ENCODE measurements at places on chromosomes 11 and 22.
A peak's percentile ranks its signal among the peaks of the same experiment; 100 is the strongest.

DNA sequence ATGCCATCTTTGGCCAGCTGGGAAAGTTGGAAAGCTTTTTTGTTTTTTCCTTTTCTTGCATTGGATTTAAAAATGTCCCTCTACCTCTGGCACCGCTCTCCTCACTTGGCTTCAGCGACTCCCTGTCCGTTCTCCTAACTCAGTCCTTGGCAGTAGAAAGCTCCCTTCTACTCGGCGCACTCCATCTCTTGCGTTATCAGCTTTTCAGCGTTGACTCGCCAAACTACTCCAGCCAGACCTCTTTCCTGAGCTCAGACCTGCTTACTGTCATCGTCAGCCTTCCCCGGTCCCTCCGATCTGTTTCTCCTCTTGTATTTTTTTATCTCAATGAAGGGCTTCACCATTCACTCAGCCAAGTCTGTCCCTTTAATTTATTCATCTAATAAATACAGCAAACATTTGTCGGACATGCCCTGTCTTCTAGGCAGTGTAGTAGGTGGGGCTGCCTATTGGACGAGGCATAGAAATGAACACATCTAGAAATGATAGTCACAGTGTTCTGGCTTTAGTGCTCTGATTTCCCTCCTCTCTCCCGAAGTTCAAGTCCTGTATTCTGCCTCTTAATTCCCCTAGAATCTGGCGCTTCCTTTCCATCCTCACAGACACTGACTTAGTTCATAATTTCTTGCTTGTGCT, 839 bp downstream of the CEP164 start:
- DNase-seq, result peak; percentile 33

DNA sequence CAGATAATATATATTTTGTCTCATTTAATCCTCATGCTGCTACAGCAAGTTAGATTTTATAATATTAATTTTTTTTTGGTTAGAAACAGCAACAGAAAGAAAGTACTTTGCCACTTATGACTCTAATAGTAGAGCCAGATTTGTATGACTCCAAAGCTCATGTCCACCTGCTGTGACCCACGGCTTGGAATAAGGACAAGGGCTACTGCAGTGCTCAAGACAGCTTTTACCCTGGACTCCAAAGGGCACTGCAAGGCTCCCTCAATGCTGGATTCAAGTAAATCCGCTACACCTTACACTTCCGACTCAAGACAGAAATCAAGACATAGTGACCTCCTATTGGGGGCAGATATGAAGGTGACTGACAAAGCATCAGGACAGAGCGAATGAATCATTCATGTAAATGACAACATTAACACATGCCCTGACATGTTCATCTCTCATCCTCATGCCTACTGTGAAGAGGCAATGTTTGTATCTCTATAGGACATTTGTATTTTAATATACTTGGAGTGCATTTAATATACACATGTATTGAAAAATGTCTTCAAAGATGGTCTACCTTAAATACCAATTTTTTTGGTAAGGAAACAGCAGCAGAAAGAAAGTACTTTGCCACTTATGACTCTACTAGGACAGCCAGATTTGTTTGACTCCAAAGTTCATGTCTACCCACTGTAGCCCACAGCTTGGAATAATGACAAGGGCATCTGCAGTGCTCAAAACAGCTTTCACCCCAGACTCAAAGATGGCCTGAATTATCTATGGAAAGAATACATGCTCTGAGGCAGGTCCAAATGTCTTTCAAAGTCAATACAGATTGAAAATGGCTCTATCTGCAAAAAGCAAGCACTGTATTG, 375.6 kb upstream of the CCDC90B start:
- no peak for DNase-seq

DNA sequence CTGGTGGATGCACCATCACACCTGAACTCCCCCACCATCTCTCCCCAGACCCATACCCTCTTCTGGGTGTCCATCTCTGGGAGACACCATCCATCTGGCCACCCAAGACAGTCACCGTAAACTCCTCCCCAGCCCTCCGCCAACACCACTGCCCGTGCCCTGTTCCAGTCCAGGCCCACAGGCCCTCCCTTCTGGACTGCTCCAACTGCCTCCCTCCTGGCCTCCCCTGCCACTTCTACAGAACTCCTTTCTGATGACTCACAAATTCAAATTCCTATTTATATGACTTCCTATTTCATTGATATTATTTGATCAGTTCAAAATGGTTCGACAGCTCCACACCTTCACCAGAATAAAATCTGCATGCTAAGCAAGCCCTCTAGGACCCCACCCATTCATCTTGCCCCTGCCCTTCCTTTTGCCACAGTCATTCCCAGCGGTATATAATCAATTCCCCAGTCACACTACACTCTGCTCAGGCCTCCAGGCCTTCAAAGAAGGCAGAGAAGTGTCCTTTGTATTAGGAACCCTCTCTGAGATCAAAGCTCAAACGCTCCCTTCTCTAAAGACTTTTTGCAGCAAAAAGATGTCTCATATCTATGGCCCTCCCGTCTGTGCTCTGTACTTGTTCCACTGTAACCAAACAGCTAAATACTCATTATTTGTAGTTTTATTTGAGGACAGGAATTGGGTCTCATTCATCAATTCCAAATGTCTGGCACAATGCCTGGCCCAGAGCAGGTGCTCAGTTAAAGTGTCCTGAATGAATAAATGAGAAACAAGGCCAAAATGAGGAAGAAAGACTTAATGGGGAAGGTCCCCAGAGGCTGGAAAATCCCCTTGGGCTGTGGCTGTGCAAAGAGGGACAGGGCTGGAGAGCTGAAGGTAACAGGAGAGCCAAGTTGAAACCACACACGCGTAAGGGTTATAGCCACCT, 29.0 kb downstream of the MYH9 start:
- DNase-seq, result peak; percentile 52

GRCh38 chr11:3995949-3996554, 98.5 kb upstream of the RRM1 start:
- no peak for DNase-seq

- DNase-seq, result no peak
Measured at GRCh38 chr11:71204748-71205664, 47.4 kb downstream of the SHANK2 start.

GRCh38 chr22:41237707-41238569, 2.8 kb downstream of the CHADL start:
- peak; percentile 57 for DNase-seq
